Psoas muscle (tissue), 8 donors: ENCODE measurements at places on chromosomes 5 and 9.

GRCh38 chr9:98010445-98010844 is 27.3 kb downstream of the ANP32B start:
- H3K27me3 ChIP-seq, result no peaks in the 10 kb centered on the region
- DNase-seq, result no peak
- H3K4me3 ChIP-seq, result no peak overlapping the region
- peaks cover 98% of the 10 kb centered on the region for H3K36me3 ChIP-seq
- peaks cover 15% of the 10 kb centered on the region for H3K4me1 ChIP-seq

GRCh38 chr9:130327070-130327780 is 61.7 kb downstream of the HMCN2 start:
- H3K4me1 ChIP-seq, result no peaks in the 10 kb centered on the region
- H3K4me3 ChIP-seq, result no peak overlapping the region
- peak overlapping the region; percentile 50 for H3K27ac ChIP-seq
- peaks cover 80% of the 10 kb centered on the region for H3K27me3 ChIP-seq

DNA sequence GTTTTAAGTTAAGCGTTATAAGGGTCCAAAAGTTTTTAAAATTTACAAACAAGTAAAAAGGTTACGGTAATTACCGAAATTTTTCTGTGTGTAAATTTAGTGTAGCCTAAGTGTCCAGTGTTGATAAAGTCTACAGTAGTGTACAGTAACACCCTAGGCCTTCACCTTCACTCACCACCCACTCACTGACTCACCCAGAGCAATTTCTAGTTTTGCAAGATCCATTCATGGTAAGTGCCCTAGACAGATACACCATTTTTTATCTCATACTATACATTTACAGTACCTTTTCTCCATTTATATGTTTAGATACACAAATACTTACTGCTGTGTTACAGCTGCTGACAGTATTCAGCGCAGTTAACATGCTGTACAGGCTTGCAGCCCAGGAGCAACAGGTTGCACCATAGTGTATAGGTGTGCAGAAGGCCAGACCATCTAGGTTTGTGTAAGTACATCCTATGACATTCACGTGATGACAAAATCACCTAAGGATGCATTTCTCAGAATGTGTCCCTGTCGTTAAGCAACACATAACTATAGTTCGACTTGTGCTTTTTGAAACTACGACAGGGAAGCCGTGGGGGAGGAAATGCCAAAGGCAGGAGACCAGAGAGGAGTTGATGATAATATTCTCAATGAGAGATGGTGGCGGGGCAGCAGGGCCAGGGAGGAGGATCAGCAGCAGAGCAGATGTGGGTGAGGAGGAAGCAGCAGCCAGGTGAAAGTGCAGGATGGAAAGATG is 48.6 kb downstream of the PSMB7 start:
- DNase-seq, result no peak
- H3K4me1 ChIP-seq, result peaks cover 43% of the 10 kb centered on the region
- H3K36me3 ChIP-seq, result no peaks in the 10 kb centered on the region
- H3K27ac ChIP-seq, result no peak overlapping the region
- no peaks in the 10 kb centered on the region for H3K27me3 ChIP-seq

- no peak overlapping the region for H3K27ac ChIP-seq
- no peak for DNase-seq
- H3K36me3 ChIP-seq, result no peaks in the 10 kb centered on the region
Observed at GRCh38 chr9:78358329-78359051, 61.6 kb downstream of the PSAT1 start.

- no peak overlapping the region for H3K4me3 ChIP-seq
- no peaks in the 10 kb centered on the region for H3K4me1 ChIP-seq
- peaks cover 4% of the 10 kb centered on the region for H3K27me3 ChIP-seq
- no peak for DNase-seq
- H3K27ac ChIP-seq, result no peak overlapping the region
- no peaks in the 10 kb centered on the region for H3K36me3 ChIP-seq
Observed at GRCh38 chr9:6224393-6225154, 9.0 kb downstream of the IL33 start.

GRCh38 chr5:128202320-128202719 is 118.8 kb downstream of the SLC12A2 start:
- no peaks in the 10 kb centered on the region for H3K36me3 ChIP-seq
- DNase-seq, result no peak
- no peaks in the 10 kb centered on the region for H3K27me3 ChIP-seq
- no peak overlapping the region for H3K4me3 ChIP-seq

DNA sequence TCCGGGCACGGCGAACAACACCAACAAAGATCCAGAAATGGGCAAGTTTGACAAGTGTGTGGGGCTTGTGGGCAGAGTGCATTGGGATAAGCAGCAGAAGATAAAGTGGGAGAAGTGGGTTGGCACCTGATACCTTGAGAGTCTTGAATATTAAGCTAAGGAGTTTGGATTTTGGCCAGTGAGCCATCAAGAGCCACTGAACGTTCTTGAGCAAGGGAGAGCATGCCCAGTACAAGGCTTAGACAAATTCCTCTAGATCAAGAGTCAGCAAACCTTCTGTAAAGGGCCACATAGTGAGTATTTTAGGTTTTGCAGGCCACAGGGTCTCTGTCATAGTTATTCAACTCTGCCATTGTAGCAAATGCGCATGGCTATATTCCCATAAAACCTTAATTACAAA is 26.6 kb upstream of the TRMT10B start:
- H3K27ac ChIP-seq, result no peak overlapping the region
- H3K4me3 ChIP-seq, result no peak overlapping the region
- H3K36me3 ChIP-seq, result no peaks in the 10 kb centered on the region
- H3K27me3 ChIP-seq, result no peaks in the 10 kb centered on the region

DNA sequence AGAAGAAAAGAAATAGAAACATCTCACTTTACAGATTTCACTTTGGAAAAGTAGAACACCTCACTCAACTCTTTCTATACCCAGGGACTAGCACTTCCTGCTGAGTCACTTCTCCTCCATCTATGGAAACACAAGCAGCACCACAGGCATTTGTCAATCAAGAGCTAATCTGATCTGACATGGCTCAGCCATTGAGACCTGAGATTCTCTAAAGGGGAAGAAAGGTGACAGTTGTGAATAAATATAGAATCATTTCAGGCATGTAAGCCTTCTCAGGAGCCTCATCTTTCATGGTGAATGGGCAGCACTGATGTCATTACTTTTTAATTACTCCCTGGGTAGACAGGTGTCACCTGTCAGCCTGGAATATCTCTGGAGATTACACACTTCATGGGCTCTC is 559.8 kb downstream of the HINT1 start:
- H3K4me3 ChIP-seq, result no peak overlapping the region
- H3K36me3 ChIP-seq, result no peaks in the 10 kb centered on the region
- no peaks in the 10 kb centered on the region for H3K27me3 ChIP-seq
- DNase-seq, result no peak
